Inflammatory macrophage treated with lipopolysaccharide for 4 hours (primary cell): ENCODE measurements at places on chromosomes 11 and 22.

DNA sequence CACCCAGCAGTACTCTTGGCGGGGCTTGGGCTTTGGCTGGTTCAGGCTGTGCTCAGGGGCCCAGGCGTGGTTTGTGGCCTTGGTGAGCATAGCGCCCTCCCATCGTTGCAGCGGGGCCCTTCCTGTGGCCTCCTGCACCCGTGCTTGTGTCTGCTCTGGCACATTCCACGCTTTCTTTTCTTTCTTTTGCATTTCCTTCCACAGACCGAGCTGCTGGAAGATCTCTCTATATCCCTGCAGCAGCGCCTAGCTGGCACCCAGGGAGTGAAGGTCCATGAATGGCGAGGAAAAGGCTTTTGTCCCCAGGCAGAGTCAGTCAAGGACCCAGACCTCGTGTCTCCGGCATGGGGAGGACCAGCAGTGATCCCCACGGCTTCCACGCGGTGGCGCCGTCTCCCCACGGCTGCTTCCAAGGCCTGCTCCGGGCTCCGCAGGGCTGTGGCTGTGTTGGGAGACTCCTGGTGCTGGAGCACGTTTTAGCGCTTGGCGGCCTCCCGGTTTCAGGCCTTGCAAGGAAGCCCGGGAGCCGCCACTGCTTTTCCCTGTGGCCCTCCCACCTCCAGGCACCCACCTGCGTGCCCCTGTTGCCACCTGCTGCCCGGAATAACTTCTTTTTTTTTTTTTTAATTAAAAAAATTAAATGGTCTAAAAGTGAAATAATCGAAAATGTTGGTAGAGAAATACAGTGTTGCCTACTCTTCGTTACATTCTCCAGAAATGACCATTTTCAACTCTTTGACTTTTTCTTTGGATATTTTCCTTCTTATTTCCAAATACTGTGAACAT, 28.5 kb downstream of the GLB1L2 start:
- peak; percentile 46 for DNase-seq

GRCh38 chr11:13269775-13270174, 7.8 kb upstream of the BMAL1 start:
- no peak for DNase-seq

DNA sequence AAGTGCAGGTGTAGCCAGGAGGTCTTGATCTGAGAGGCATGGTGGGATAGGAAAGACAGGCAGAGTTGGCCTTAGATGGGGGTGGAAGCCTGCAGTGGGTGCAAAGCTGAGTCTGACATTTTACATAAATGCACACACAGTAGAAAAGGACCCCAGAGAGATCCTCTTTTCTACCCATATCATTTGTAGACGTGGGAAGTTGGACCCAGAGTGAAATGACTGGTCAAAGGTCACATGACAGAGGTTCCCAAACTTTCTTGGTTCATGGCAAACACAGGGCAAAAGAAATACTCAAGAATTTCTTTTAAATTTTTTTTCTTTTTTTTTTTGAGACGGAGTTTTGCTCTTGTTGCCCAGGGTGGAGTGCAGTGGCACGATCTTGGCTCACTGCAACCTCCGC, 6.2 kb upstream of the FOXRED2 start:
- no peak for DNase-seq

DNA sequence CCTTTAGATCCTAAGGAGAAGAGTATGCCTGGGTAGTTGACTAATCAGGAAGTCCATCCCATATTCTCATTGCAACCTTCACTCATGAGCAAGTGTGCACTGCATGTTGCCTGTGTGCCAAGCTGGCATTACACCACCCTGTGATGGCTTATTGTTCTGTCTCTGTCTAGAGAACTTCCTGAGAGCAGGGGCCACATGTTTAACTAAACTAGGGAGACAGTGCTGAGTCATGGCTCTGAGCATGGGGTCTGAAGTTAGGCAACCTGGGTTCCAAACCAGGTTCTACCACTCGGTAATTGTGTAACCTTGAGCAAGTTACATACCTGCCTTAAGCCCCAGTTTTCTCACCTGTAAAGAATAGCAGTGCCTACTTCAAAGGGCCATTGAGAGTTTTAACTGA, 39.6 kb downstream of the CSNK2A3 start:
- peak; percentile 79 for DNase-seq

DNA sequence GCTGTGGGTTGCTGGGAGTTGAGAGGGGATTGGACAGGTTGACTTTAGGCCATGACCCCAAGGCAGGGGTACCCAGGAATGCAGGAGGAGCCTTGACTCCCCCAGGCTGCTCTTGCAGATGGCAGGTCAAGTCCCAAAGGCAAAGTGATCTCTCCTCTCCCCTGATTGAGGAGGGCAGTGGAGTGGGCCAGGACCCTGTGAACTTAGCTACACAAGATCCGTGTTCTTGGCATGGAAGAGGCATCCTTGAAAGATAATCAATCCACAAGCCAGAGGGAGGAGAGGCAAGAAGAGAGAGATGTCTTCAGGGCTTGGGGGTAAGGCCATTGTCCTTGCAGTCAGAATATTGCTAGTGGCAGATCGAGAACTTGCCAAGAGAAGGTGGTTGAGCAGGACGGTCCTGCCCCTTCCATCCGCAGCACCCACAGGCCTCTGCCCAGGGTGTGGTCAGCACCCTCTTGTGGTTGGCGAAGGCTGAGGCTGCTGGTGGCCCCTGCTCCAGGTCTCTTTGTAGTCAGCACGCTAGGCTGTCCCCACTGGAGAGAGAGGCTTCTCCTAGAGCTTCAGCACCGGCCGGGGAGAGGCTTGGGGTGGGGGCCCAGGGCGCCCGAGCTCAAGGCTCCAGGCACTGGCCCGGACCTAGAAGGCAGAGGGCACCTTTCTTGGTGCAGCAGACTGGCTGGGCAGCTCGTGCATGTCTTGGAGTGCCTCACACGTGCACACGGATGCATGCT, 45.4 kb downstream of the KCNC1 start:
- DNase-seq: no peak

DNA sequence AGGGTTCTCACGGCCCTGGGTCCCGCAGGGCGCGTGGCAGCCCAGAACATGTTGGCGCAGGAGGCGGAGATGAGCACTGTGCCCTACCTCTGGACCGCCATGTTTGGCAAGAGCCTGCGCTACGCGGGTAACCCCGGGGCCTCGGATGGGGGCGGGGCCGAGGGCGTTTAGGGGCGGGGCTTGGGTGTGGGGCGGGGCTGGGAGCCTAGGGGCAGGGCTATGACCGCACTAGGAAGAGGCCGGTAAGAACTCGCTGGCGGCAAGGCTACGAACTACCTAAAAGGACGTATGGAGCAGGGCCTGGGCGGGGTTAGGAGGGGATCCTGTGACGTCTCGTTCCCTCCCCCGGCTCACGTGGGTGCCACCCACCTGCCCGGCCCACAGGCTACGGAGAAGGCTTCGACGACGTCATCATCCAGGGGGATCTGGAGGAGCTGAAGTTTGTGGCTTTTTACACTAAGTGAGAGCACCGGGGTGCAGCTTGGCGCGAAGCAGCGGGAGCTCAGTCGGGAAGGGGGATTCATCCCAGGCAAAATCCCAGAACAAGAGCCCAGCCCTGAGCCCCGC, 2.8 kb upstream of the LZTR1 start:
- DNase-seq: peak; percentile 80

DNA sequence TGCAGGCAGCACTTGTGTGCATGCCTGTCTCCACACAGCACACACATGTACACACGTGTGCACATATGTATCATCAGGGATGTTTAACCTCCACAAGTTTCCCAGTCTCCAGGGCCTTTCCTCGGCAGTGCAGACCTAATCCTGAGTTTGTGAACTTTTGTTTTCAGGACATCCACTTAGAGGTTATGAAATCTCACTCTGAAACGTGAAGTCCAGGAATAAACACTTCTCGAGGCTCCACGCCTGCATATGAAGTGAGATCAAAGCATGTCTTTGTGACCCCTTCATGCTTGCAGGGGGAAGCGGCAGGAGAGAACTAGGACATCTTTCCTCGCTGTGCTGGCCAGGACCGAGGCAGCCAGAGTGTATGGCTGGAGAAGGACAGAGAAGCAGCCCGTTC, 3.1 kb downstream of the SHISAL1 start:
- no peak for DNase-seq

GRCh38 chr22:22720724-22721261, 76.4 kb downstream of the GGTLC2 start:
- peak; percentile 93 for DNase-seq

DNA sequence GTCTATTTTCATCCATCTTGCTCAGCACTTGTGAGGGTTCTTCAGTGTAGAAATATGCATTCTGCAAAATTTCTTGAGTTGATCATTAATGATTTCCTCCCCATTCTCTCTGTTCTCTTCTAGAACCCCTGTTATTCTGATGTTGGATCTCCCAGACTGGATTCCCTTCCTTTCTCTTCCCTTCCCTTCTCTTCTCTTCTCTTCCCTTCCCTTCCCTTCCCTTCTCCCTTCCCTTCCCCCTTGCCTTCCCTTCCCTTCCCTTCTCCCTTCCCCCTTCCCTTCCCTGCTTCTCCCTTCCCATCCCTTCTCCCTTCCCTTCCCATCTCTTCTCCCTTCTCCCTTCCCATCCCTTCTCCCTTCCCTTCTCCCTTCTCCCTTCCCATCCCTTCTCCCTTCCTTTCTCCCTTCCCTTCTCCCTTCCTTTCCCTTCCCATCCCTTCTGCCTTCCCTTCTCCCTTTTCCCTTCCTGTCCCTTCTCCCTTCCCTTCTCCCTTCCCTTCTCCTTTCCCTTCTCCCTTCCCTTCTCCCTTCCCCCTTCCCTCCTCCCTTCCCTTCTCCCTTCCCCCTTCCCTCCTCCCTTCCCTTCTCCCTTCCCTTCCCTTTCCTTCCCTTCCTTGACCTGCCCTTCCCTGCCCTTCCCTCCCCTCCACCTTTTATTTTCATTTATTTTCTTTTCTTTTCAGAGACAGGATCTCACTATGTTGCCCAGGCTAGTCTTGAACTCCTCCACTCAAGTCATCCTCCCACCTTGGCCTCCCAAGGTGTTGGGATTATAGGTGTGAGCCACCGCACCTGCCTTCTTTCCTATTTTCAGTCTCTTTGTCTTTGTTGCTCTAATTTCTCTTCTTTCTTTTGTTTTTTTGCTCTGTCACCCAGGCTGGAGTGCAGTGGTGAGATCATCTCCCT, 24.9 kb upstream of the RBFOX2 start:
- no peak for DNase-seq

GRCh38 chr22:21104126-21104691, 58.5 kb downstream of the LRRC74B start:
- no peak for DNase-seq

DNA sequence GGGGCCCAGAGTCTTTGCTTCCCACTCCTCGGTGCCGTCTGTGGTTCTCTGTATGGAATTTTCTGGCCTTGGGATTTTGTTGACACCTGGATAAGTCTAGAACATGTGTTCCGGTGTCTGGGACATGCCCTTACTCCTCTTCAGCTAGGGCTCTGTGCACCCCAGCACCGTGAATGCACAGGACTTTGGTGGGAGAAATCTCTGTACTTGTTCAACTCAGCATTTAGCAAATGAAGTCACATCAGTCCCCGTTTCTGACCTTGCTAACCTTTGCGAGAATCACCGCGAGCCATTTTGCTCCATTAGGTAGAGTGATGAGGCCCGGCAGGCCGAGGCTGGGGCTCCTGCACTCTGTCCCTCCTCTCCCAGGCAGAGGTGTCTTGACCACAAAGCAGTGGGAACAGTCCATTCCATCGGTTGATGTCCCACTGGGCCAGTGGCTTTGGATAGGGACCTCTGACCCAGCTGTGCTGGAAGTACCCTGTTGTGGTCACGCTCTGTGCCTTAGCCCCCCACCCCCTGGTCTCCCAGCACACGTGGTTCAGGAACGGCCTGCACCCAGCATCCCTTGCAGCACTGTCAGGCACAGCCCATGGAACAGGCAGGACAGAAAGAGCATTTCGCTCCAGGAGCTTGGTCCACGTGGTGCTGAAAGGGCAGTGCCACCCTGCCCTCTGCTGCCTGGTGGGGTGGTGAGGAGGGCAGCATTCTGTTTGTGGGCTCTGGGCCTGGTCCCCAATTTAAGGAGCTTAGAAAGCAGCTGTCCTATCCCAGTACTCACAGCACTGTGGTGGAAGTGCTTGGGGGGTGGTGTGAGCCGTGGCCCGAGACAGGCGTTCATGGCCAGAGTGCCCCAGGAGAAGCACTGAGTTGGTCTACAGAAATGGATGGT, 73.4 kb downstream of the MED15 start:
- no peak for DNase-seq

DNA sequence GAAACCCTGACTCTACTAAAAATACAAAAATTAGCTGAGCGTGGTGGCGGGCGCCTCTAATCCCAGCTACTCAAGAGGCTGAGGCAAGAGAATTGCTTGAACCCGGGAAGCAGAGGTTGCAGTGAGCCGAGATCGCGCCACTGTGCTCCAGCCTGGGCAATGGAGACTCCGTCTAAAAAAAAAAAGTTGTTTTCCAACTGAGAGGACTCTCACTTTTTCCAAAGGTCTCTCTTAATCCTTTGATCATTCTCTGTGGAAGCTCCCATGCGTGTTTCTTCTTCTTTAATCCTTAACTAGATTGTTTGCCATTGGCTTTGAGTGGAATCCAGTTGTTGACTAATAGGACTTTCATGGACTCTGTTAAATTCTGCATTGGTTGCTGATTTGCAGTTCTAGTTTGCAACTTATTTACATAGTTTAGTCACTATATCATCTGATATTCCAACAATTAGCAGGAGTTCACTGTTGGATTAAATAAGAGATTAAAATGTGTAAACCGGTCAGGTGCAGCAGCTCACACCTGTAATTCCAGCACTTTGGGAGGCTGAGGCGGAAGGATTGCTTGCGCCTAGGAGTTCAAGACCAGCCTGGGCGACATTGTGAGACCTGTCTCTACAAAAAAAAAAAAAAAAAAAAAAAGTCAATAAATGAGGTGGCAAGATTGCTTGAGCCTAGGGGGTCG, 79.7 kb downstream of the C22orf31 start:
- DNase-seq: no peak
